Kidney (tissue), 22 donors: ENCODE measurements at places on chromosomes 5 and 9. TPM values are rescaled to one million over a fixed set of nuclear protein-coding genes. Genes with fewer than 3 reads are reported as not detected.

The ARHGEF28 gene
- 21.9 TPM for polyA plus RNA-seq

The DMRTA1 gene
- polyA plus RNA-seq: 2.6 TPM

The TIMD4 gene
- 2.3 TPM for polyA plus RNA-seq

DNA sequence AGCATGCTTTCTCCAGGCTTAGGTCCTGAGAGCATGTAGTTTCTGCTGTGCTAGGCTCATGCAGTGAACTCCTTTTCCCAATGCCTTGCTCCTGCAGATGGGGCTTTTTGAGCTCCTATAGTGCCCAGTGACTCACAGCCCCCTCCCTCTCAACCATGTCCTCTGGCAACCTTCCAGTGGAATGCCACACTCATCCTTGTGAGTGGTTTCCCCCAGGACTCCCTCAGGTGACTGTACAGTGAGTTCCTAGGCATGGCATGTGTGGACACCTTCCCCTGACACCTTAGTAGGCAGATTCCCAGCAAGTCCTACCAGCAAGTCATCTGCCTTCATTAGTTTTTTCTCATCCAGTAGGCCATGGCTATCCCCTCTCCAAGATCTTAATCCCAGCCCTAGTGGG lies 72.4 kb upstream of the CXCL14 start:
- no peak for DNase-seq

- no peak for DNase-seq
These were observed 47.5 kb upstream of the SLC1A1 start for GRCh38 chr9:4442806-4443205.

GRCh38 chr5:6371079-6371810 lies 7.1 kb downstream of the MED10 start:
- DNase-seq: no peak

DNA sequence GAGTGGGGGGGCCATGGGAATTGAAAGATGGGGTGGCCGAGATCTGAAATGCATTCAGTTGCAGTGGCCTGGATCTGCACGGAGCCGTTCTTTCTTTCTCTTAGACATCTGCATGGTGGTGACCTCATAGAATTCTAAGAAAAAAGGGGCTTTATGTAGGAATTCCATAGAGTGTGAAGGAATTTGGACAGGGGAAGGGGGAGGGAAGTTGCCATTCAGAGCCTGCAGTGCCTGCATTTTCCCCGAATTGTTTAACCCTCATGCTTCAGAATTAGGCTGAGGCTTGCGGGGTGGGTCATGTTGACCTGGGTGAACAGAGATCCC lies 4.9 kb downstream of the NEK6 start:
- DNase-seq: no peak
